ENCODE measurements at places on chromosomes 3 and 15.

DNA sequence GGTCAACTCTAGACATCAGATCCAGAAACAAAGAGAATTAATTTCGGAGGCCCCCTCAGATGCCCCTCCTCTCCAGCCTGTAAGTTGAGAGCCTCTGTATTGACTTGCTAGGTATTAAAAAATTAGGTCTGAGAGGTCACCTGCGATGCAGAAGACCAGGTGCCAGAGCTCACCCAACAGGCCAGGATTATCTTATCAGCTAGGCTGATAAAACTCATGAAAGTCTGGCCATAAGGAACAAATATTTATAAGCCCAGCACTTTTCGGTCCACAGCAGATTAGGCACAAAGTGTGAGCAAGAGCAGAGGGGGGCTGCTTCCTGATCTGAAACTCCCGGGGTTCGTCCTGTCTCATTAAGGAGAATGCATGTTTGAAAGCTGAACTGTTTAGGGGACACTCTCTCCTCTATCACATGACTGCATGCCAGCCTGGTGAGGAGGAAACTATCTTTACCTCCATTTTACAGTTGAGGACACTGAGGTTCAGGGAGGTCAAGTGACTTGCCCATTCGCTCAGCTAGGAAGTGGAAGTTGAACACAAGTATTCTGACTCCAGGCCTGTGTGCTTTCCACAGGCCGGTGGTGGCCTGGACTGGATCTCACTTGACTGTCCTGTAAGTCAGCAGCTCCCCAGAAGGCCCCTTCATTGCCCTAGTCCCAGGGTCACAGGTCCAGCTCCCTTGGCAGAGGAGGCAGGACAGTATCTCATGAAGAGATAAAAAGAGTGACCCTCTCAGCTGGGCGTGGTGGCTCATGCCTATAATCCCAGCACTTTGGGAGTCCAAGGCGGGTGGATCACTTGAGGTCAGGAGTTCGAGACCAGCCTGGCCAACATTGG, 39.6 kb upstream of the MAGEF1 start:
- no peak for DNase-seq

GRCh38 chr3:101633186-101633585, 43.7 kb downstream of the ZBTB11 start:
- no peak for DNase-seq

DNA sequence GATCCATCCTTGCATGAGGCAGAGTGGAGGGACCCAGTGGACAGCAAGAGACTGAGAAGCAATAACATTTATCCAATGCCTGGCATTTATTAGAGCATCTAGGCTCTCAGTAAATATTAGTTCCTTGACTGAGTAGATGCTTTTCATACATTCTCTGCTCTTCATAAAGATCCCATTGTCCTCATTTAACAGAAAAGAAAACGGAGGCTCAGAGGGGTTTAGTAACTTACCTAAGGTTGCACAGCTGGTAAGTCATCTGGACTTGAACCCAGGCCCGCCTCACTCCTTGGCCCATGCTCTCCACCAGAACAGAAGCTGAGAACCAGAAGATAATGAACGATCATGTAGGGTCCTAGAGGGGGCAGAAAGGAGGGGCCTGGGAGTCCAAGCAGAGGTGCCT, 52.2 kb upstream of the SEC22A start:
- DNase-seq, result no peak

GRCh38 chr3:191139736-191140135, 59.3 kb upstream of the OSTN start:
- DNase-seq, result no peak

GRCh38 chr15:85800478-85801123, 5.9 kb upstream of the KLHL25 start:
- DNase-seq, result no peak

GRCh38 chr3:11581237-11582190, 62.2 kb downstream of the VGLL4 start:
- no peak for DNase-seq

DNA sequence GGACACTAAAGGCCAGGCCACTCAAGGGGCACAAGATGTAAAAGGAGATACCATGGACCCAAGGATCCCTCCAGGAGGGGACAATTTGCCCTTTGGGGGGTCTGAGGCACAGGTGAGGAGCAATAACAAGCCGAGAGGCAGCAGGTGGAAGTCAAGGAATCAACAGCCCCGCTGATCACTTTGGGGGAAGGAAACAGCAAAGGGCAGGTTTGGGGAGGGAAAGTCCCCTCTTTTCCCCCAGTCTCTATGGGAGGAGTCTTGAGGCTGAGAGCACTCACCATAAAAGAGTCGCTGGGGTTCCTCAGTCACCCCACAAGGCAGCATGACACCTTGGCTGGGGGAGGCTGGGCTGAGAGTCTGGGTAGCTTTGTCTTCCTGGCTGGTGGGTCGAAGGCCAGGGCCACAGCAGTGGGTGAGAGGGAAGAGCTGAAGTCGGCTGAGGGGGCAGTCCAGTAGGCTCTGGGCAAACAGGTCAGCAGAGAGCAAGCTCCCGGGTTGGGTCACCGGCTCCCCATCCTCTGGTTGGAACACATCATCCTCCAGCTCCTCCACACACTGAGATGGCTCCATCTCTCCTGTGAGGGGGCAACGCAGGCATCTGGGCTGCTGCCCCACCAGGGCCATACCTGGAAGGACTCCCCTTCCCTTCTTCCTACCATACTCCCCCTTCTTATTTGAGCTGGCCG, 3.0 kb downstream of the BMF start:
- DNase-seq, result no peak

All from stimulated activated CD8-positive, alpha-beta memory T cell treated with anti-CD3 and anti-CD28 coated beads, Interleukin-7, amount 100 ng/mL, for 1 hour (primary cell).